B cell (primary cell): ENCODE measurements at places on chromosomes 13 and 19. TPM values are rescaled to one million over a fixed set of nuclear protein-coding genes. Genes with fewer than 3 reads are reported as not detected.

The QPCTL gene
- polyA plus RNA-seq = 8.8 and 9.4 TPM in 2 replicates

The COMP gene
- polyA plus RNA-seq = 0.48 TPM in 1 of 2 replicates, not detected in the other

The COL5A3 gene
- 0.01 and 0.04 TPM in 2 replicates for polyA plus RNA-seq

The PSG3 gene
- not detected in 2 replicates for polyA plus RNA-seq

The KLK14 gene
- polyA plus RNA-seq = 0.49 and 1.5 TPM in 2 replicates

The MIR17HG gene
- 3.6 and 6.0 TPM in 2 replicates for polyA plus RNA-seq

The PSG6 gene
- polyA plus RNA-seq = not detected in 2 replicates

The PLEKHJ1 gene
- 89.2 and 117 TPM in 2 replicates for polyA plus RNA-seq

The TUBA3C gene
- polyA plus RNA-seq = not detected in 2 replicates

The C1QTNF9 gene
- not detected in 2 replicates for polyA plus RNA-seq

The CLDN10 gene
- polyA plus RNA-seq = not detected in 2 replicates

The CABP5 gene
- 0.20 TPM in 1 of 2 replicates, not detected in the other for polyA plus RNA-seq

The AXL gene
- not detected in 2 replicates for polyA plus RNA-seq

The APLP1 gene
- polyA plus RNA-seq = 0.06 TPM in 1 of 2 replicates, not detected in the other

The NXNL1 gene
- polyA plus RNA-seq = not detected in 2 replicates

GRCh38 chr13:25196971-25197370 lies 24.9 kb upstream of the AMER2 start:
- H3K4me3 ChIP-seq = no peak overlapping the region
- H3K27me3 ChIP-seq = peaks cover 14% of the 10 kb centered on the region
- DNase-seq = no peak
- no peaks in the 10 kb centered on the region for H3K4me1 ChIP-seq

DNA sequence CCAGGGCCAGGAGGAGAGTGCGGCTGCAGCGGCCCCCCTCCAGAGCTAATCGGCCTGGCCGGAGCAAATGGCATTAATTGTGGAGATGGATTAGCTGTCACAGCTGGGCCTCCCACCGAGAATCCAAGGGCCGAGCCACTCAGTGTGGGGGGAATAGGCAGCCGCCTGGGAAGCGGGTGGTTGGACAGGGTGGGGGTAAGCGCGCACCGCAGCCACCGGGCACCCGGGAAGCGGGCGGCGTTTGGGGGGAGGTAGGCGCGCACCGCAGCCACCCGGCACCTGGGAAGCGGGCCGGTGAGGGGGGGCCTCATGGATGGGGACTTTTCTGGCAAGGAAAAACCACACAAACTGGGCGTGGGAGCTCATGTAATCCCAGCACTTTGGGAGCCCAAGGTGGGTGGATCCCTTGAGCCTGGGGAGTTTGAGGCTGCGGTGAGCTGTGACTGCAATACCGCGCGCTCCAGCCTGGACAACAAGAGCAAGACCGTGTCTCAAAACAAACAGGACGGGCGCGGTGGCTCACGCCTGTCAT lies 9.7 kb downstream of the R3HDM4 start:
- H3K36me3 ChIP-seq = peaks cover 48% of the 10 kb centered on the region
- H3K27me3 ChIP-seq = no peaks in the 10 kb centered on the region
- no peak overlapping the region for H3K4me3 ChIP-seq
- peaks cover 42% of the 10 kb centered on the region for H3K4me1 ChIP-seq
- no peak overlapping the region for H3K27ac ChIP-seq

DNA sequence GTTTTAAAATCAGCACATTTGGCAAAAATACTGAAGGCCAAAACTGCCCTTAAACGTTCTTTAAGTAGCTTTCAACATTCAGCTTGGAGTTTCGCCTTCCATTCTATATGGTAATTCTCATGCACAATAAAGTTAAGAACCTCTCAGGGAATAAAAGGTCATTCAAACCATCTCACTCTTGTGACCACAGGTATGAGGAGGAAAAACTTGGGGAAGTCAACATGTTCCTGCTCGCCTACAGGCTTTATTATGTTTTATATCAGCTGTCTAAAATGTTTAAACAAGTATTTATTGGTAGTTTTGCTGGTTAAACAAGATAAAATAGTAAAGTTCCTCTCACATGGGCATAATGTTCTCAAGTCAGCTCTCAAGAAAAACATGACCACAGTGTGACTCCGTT lies 19.9 kb upstream of the TM9SF2 start:
- H3K27ac ChIP-seq = no peak overlapping the region
- no peaks in the 10 kb centered on the region for H3K4me1 ChIP-seq
- H3K36me3 ChIP-seq = no peaks in the 10 kb centered on the region

DNA sequence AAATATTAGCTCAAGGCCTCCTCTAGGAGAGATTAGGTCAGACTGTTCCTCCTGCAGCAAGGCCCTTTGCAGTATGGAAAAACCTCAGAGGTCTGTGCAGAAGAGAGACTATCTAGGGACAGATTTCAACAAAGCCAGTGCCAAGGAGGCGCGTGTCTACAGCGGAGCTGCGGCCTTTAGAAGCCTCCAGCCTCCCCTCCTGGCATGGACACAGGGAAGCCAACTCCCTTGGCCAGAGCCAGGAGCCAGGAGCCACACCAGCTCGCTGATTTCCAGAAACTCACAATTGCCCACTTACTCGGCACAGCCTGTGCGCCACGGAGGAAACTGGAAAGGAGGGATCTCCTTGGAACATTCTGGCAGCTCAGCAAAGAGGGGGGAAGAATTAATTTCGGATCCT lies 63.4 kb downstream of the INSR start:
- no peaks in the 10 kb centered on the region for H3K27me3 ChIP-seq
- DNase-seq = no peak
- no peak overlapping the region for H3K27ac ChIP-seq
- H3K36me3 ChIP-seq = no peaks in the 10 kb centered on the region
- H3K4me1 ChIP-seq = no peaks in the 10 kb centered on the region

- no peaks in the 10 kb centered on the region for H3K27me3 ChIP-seq
- peaks cover 17% of the 10 kb centered on the region for H3K4me1 ChIP-seq
- H3K4me3 ChIP-seq = no peak overlapping the region
- DNase-seq = no peak
Measured at GRCh38 chr13:40028446-40028845, 373.0 kb downstream of the COG6 start.

GRCh38 chr13:112452380-112453206 lies 76.4 kb downstream of the SPACA7 start:
- H3K27me3 ChIP-seq = no peaks in the 10 kb centered on the region
- H3K36me3 ChIP-seq = no peaks in the 10 kb centered on the region

- H3K27ac ChIP-seq = no peak overlapping the region
- no peak overlapping the region for H3K4me3 ChIP-seq
- H3K4me1 ChIP-seq = peaks cover 32% of the 10 kb centered on the region
- H3K36me3 ChIP-seq = peaks cover 20% of the 10 kb centered on the region
- no peak for DNase-seq
Measured at GRCh38 chr19:35751839-35752745, 3.7 kb downstream of the LIN37 start.

DNA sequence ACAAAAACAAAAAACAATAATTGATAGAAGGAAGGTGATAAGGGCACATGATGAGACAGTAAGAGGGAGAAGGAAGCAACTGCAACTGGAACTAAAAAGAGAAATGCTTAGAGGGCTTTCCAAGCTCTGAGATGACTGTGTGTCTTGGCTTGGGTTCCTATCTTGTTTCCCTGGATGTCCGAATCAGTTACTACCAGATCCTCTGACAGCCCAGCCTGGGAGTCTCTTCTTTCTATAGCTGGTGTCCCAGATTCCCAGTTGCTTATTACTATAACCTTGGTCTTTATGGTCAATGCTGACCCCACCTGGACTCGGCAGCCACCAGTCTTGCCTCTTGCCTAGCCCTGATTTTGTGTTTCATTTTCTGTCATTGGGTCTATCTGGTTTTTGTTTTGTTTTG lies 116.4 kb downstream of the RFC3 start:
- H3K36me3 ChIP-seq = no peaks in the 10 kb centered on the region
- H3K27me3 ChIP-seq = no peaks in the 10 kb centered on the region

GRCh38 chr13:109610517-109610916 lies 175.9 kb downstream of the IRS2 start:
- no peaks in the 10 kb centered on the region for H3K36me3 ChIP-seq
- H3K4me1 ChIP-seq = no peaks in the 10 kb centered on the region
- no peak overlapping the region for H3K27ac ChIP-seq
- DNase-seq = peak; percentile 8
- H3K4me3 ChIP-seq = no peak overlapping the region
- no peaks in the 10 kb centered on the region for H3K27me3 ChIP-seq

- H3K36me3 ChIP-seq = no peaks in the 10 kb centered on the region
- H3K4me3 ChIP-seq = no peak overlapping the region
- no peak for DNase-seq
- H3K27me3 ChIP-seq = peaks cover 9% of the 10 kb centered on the region
Measured at GRCh38 chr19:45682908-45683307, 8.8 kb downstream of the SNRPD2 start.
